HFFc6 (cell line): ENCODE measurements at places on chromosomes 11 and 22. TPM values are rescaled to one million over a fixed set of nuclear protein-coding genes. Genes with fewer than 3 reads are reported as not detected.

The SEZ6L gene
- not detected in 3 replicates for total RNA-seq

The STIP1 gene
- 200 and 229 TPM in 2 replicates for total RNA-seq

DNA sequence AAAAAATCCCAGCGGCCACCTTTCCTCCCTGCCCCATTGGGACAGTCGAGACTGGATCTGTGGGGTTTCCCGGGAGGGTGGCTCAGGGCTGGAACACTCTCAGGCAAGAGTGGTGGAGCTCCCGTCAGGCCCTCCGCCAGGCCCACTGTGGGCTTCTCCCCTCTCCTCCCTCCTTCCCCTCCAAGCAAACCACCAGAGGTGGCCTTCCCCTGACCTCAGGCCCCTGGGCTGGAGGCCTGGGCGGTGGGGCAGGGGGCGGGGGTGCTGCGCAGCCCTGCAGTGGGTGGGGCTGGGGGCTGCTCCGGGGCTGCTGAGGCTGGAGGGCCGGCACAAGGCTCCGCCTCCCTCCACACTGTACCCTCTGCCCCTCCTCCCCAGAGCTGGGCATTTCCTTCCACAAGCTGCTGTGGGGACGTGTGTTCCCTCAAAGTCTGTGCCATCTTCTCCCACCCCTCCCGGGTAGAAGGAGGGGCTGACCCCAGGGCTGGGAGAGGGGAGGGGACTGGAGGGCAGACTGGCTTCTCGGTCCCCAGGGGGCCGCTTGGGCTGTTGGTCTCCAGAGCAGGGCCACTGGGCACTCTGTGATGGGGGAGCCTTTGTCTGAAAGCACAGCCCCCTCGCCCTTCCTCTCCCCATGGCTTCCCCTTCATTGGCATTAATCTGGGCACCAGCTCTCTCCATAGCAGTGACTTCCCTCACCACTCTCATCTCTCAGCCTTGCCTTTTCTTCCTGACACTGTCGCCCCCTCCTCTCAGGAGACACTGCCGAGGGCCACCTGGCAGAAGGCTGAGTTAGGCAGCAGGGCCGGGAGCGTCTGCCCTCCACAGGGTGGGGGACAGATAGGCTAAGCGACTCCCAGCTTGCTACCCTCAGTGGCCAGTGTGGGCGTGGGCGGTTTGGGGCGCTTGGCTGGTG is 7.1 kb downstream of the RCOR2 start:
- no peaks in the 10 kb centered on the region for H3K36me3 ChIP-seq
- no peak overlapping the region for H3K27ac ChIP-seq
- H3K4me1 ChIP-seq, result no peaks in the 10 kb centered on the region
- no peak for DNase-seq
- H3K4me3 ChIP-seq, result no peak overlapping the region
- peaks cover 2% of the 10 kb centered on the region for H3K27me3 ChIP-seq

DNA sequence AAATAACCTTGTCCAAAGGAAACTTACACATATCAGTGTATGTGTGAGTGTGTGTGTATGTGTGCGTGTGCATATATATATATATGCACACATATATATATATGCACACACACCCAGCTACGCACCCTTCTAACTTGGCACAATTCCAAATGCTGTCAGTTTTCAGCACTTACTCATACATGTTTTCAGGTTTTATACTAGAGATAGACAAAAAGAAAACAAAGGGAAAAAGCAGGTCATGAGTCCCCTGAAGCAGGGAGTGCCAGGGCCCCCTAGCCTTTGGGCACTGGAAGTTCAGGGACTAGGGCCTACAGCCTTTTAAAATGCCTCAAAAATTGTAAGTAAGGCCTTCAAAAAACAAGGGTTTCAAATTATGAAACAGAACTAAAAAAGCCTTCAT is 265.4 kb downstream of the CADM1 start:
- no peak overlapping the region for H3K27ac ChIP-seq
- DNase-seq, result no peak
- no peaks in the 10 kb centered on the region for H3K36me3 ChIP-seq
- H3K4me1 ChIP-seq, result no peaks in the 10 kb centered on the region
- no peaks in the 10 kb centered on the region for H3K27me3 ChIP-seq

GRCh38 chr22:20184501-20185165 is 33.8 kb upstream of the CCDC188 start:
- H3K4me1 ChIP-seq, result no peaks in the 10 kb centered on the region
- peaks cover 18% of the 10 kb centered on the region for H3K27me3 ChIP-seq
- no peaks in the 10 kb centered on the region for H3K36me3 ChIP-seq
- no peak overlapping the region for H3K4me3 ChIP-seq
- no peak overlapping the region for H3K27ac ChIP-seq

- no peak overlapping the region for H3K27ac ChIP-seq
- H3K27me3 ChIP-seq, result no peaks in the 10 kb centered on the region; the same call in 1 of the 2 replicates
- no peak for DNase-seq
- no peaks in the 10 kb centered on the region for H3K36me3 ChIP-seq
- H3K4me1 ChIP-seq, result no peaks in the 10 kb centered on the region
- H3K4me3 ChIP-seq, result no peak overlapping the region
Measured at GRCh38 chr11:115656669-115657068, 152.5 kb upstream of the CADM1 start.
